ENCODE measurements at places on chromosomes 11 and 22. TPM values are rescaled to one million over a fixed set of nuclear protein-coding genes. Genes with fewer than 3 reads are reported as not detected.

The ABCG4 gene
- 2.8 TPM for polyA plus RNA-seq

The DEFB131B gene
- polyA plus RNA-seq: not detected

The MAPK12 gene
- polyA plus RNA-seq: 8.2 TPM

The CASP5 gene
- 0.55 TPM for polyA plus RNA-seq

The SSH3 gene
- 11.8 TPM for polyA plus RNA-seq

The OR2D2 gene
- polyA plus RNA-seq: not detected

The MS4A3 gene
- polyA plus RNA-seq: 2.2 TPM

The OR2AG1 gene
- polyA plus RNA-seq: 0.02 TPM

The GAB4 gene
- 0.02 TPM for polyA plus RNA-seq

The OR8D1 gene
- polyA plus RNA-seq: not detected

The TMEM123 gene
- polyA plus RNA-seq: 174 TPM

The ATG16L2 gene
- 56.5 TPM for polyA plus RNA-seq

The TYR gene
- polyA plus RNA-seq: 0.02 TPM

The FAM227A gene
- polyA plus RNA-seq: 0.73 TPM

The RAG1 gene
- 24.6 TPM for polyA plus RNA-seq

The OR51B5 gene
- polyA plus RNA-seq: 0.21 TPM

The TMEM151A gene
- 0.02 TPM for polyA plus RNA-seq

The OR6X1 gene
- polyA plus RNA-seq: not detected

The MTMR3 gene
- 16.4 TPM for polyA plus RNA-seq

The PRDM11 gene
- polyA plus RNA-seq: 2.1 TPM

The TENM4 gene
- 1.0 TPM for polyA plus RNA-seq

The WNT7B gene
- 0.96 TPM for polyA plus RNA-seq

The GGTLC3 gene
- 0.07 TPM for polyA plus RNA-seq

The CRYBB1 gene
- polyA plus RNA-seq: 1.7 TPM

The RTN3 gene
- polyA plus RNA-seq: 57.7 TPM

The MPPED2 gene
- polyA plus RNA-seq: 6.2 TPM

The MS4A4E gene
- 1.9 TPM for polyA plus RNA-seq

The UBQLN3 gene
- polyA plus RNA-seq: 0.07 TPM

The WBP2NL gene
- polyA plus RNA-seq: 2.2 TPM

The TSSK2 gene
- polyA plus RNA-seq: 0.09 TPM

The RAB39A gene
- polyA plus RNA-seq: 0.66 TPM

The CNIH2 gene
- 1.6 TPM for polyA plus RNA-seq

The DSCAML1 gene
- 0.32 TPM for polyA plus RNA-seq

The MOGAT2 gene
- polyA plus RNA-seq: 0.27 TPM

The NRGN gene
- 4.5 TPM for polyA plus RNA-seq

The JRKL gene
- 12.7 TPM for polyA plus RNA-seq

The BTG4 gene
- polyA plus RNA-seq: 0.25 TPM

The CHRM4 gene
- 0.23 TPM for polyA plus RNA-seq

The WNT11 gene
- polyA plus RNA-seq: 1.1 TPM

The BLID gene
- not detected for polyA plus RNA-seq

The OR6T1 gene
- polyA plus RNA-seq: not detected

The MMP11 gene
- 3.8 TPM for polyA plus RNA-seq

The RBMXL2 gene
- polyA plus RNA-seq: 0.25 TPM

The NLRP14 gene
- polyA plus RNA-seq: 0.09 TPM
